ENCODE measurements at places on chromosomes 7 and 10. TPM values are rescaled to one million over a fixed set of nuclear protein-coding genes. Genes with fewer than 3 reads are reported as not detected.

WDFY4 gene
- total RNA-seq = 6.4 TPM

VWA2 gene
- total RNA-seq = 2.9 TPM

ENTPD1 gene
- total RNA-seq = 17.7 TPM

ENO4 gene
- not detected for total RNA-seq

- no peak for DNase-seq
Measured at GRCh38 chr7:158782761-158783401, 46.4 kb downstream of the ESYT2 start.

GRCh38 chr7:56033671-56034432 is 17.4 kb downstream of the PSPH start:
- DNase-seq = no peak

- DNase-seq = no peak
Measured at GRCh38 chr10:119658274-119658673, 7.1 kb downstream of the BAG3 start.

- no peak for DNase-seq
Measured at GRCh38 chr7:153934048-153934447, 118.2 kb upstream of the DPP6 start.

DNA sequence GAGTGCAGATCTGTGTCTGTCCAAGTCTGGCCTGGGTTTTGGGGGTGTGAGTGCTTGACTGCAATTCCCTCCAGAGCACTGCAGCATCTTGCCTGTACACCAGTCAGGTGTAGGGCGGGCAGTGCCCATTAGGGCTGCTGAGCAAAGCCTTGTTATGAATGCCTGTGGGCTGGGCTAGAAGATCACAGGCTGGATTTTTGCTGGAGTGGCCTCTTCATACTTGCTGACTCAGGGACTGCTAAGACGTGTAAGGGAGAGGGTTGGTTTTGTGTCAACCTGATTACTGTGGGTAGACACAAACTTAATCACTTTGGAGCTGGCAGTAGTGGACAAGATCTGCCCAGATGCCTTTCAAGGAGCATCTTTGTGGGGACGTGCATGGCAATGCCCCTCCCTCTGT is 29.6 kb downstream of the DMBT1 start:
- DNase-seq = no peak

- no peak for DNase-seq
Measured at GRCh38 chr10:11611248-11612020, at the start of gene USP6NL. Gene USP6NL (minus strand): TSS chr10:11611650. CDS start chr10:11597634, 14,016 bp downstream.

DNA sequence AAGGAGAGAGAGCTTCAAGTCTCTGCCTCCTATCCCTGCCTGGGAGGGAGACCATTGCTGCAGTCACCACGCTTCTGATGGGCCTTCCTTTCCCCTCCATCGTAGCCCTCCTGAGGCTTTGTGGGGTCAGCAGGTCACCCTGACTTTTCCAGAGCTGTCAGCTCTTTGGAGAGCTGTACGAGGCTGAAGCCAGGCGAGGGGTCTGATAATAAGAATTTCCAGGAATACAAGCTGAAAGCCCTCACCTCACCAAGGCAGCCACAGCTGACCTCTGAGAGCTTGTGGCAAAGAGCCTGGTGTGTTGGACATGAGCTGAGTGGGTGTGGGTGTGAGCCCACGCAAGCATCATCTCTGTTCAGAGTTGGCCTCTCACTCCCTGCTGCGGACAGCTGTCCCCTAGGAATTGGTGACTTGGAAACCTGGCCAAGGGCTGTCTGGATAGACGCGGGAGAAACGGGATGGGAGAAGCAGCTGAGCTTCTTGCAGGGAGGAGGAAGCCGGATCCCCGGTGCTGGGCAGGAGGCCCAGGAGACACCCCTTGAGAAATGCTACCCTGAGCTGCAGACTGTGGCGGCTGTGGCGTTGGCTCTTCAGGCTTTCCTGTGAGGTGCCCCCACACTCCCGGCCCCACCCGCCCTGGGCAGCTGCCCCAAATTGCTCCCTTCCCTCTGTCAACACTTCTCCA is 122.1 kb upstream of the BTBD16 start:
- DNase-seq = no peak

GRCh38 chr7:18792871-18793595 is 297.5 kb downstream of the HDAC9 start:
- no peak for DNase-seq

GRCh38 chr7:142943706-142944268 is 4.5 kb downstream of the LLCFC1 start:
- DNase-seq = no peak

All from vagina (tissue), 2 donors.